Vagina (tissue), 2 donors: ENCODE measurements at places on chromosomes 12 and 14.

DNA sequence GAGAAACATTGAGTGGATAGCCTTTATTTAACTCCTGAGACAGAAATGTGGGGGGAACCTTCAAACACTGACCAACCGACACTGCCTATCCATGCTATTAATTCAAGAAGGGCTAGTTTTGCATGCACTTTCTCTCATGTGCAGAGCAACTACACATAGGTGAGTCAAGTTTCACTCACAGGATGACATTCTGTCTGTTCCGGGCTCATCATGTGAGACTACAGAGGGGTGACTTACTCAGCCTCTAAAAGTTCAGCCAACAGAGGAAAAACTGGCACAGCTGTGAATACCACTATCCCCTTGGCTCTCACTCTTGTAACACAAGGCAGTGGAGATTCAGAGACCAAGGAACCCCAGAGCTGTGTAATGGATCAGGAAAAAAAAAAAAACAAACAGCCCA lies 13.3 kb downstream of the BEST3 start:
- DNase-seq = no peak

- DNase-seq = no peak
These were observed 101.7 kb downstream of the DPF3 start for GRCh38 chr14:72792051-72792788.

- DNase-seq = no peak
These were observed 30.2 kb upstream of the FRS2 start for GRCh38 chr12:69440016-69440415.

DNA sequence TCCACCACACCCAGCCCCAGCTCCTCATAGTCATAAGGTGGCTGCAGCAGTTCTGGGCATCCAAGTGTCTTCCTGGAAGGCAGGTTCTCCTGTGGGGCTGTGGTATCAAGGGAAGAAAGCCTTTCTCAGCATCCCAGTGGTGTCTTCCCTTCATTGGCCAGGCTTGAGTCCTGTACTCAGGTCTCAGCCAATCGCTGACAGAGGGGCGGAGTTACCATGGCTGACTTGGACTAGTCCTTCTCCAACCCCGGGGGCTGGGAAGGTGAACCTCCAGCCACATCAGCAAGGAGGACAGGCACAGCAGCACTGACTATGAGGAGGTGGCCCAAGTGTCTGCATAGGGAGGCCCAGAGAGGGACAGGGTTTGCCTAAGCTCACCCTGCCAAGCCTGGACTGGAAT lies 64.0 kb upstream of the SLC24A4 start:
- no peak for DNase-seq
